ENCODE measurements at places on chromosomes 6 and 20.
A peak's percentile ranks its signal among the peaks of the same experiment; 100 is the strongest.

DNA sequence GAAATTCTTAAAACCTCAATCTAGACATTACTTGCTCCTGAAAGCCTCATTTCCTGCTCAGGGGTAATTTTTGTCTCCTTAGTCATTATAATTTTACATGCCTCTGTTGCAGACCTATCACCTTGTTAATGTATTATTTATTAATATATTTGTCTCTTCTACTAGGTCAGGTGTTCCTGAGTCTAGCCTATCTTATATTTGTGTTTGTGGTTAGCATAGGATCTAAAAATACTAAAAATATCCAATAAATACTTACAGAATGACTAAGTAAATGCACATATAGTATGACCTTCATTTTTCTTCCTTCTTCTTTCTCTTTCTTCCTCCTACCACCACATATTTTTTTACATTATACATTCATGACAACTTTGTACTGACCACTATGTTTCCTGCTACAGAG lies 268.9 kb upstream of the HS3ST5 start:
- no peak for DNase-seq

DNA sequence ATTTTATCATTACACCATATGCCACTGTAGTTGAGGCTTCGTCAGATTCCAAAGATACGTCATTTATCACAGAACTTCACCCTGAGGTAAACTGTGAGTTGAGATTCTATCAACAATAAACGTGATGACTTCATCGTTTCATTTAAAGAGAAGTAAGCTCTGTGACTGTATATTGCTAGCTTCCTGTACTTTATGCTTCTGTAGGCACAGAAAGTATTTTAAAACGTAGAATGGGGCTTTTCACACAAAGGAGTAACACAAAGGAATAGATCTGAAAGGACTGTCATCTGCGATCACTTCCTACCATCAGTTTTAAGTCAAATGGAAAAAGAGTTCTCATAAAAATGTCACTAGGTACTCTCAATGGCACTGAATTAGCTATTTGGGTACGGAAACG lies 234.4 kb upstream of the MCHR2 start:
- DNase-seq = peak; percentile 69

DNA sequence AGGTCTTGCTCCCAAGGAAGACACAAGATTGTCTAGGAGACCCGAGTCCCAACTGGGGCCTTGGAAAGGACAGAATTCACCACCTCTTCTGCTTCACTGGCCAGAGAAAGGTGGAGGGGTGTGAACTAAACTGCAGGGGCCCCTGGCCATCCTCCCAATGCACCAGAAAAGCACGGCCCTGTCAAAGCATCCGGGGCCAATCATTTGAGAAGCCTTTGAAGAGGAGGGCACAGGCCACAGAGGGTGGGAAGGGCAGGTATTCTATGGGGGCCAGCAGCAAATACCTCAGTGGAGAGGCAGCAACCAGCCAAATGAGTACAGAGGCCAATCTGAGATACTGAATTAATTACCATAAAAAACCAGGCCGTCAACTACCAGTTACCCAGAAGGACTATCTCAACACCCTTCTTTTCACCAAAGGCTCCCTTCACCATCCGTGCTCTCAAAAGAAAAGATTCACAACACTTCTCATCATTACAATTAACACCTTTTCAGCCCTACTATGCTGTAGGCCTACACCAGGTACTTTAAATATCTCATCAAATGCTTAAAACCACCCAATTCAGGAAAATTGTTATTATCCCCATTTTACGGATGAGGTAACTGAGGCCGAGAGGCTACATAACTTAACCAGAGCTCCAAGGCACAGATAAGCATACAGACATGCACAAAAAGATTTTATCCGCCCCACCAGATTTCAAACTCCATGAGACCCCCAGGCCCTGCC lies 50.7 kb downstream of the TRERF1 start:
- DNase-seq = no peak

GRCh38 chr6:125259354-125259736 lies 42.4 kb downstream of the HDDC2 start:
- no peak for DNase-seq

DNA sequence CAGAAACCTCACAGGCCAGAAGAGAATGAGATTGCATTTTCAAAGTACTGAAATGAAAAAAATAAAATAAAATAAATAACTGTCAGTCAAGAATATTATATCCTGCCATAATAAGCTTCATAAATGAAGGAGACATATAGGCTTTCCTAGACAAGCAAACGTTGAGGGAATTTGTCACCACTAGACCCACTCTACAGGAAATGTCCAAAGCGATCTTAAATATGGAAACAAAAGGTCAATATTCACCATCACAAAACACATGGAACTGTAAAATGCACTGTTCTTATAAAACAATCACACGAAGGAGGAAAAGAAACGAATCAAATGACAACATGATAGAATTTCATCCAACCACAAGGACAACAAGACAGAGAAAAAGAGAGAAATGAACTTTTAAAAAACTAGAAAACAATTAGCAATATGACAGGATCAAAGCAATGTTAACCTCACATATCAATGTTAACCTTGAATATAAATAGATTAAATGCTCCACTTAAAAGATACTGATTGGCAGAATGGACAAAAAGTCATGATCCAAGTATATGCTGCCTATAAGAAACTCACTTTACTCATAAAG lies 218.7 kb upstream of the TAB2 start:
- DNase-seq = no peak

DNA sequence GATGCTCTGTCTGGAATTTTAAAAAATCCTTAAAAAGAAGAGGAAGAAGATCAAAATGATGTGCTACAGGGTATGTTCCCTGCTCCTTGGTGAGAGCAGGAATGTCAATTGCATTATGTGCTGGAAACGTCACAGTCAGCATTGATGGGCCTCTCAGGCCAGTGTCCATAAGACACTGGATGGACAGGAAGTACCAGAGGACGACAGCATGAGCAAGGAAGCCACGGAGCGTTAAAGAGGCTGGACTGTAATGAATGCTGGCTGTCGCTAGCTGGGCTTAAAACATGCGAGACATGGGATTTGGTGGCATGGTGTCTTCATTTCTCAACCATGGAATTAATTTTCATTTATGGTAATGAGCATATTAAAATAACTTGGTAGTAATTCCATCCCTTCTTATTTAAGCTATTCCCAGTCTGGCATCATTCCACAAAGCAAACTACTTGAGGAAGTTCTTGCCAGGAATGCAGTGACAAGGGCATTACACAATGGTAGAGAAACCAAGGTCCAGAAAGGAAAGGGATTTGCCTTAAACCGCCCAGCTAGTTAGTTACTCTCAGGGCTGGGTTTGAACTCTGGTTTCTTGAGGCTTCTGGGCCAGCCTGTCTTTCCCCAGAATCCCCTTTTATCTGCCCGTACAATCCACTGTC lies 166.6 kb upstream of the SOX4 start:
- no peak for DNase-seq

GRCh38 chr6:146892613-146893401 lies 294.0 kb downstream of the ADGB start:
- peak; percentile 82 for DNase-seq

DNA sequence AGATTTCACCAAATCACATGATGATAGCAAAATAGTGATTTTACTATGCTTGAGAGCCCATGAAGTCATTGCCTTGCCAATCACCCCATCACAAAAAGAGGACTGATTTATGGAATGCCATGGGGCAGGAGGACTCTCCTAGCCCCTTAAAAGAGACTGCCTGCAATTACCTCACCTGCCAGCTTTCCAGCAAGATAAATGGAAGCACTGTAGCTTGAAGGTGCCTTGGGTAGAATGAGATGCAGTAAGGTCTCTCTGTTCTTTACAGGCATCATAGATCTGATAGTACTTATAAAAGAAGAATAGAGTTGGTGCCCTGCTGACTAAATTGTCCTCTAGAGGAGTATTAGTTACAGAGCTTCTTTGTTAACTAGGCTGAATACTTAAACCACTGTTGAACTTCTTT lies 242.3 kb downstream of the TMEM242 start:
- DNase-seq = no peak

GRCh38 chr6:102619585-102619984 lies 1226.1 kb downstream of the GRIK2 start:
- no peak for DNase-seq

- DNase-seq = no peak
Observed at GRCh38 chr20:44981736-44982406, 15.6 kb downstream of the STK4 start.

GRCh38 chr6:151698931-151699700 lies 108.4 kb upstream of the ESR1 start:
- no peak for DNase-seq

GRCh38 chr6:16414205-16414604 lies 175.8 kb downstream of the GMPR start:
- no peak for DNase-seq

GRCh38 chr6:21357262-21357661 lies 236.3 kb upstream of the SOX4 start:
- no peak for DNase-seq

DNA sequence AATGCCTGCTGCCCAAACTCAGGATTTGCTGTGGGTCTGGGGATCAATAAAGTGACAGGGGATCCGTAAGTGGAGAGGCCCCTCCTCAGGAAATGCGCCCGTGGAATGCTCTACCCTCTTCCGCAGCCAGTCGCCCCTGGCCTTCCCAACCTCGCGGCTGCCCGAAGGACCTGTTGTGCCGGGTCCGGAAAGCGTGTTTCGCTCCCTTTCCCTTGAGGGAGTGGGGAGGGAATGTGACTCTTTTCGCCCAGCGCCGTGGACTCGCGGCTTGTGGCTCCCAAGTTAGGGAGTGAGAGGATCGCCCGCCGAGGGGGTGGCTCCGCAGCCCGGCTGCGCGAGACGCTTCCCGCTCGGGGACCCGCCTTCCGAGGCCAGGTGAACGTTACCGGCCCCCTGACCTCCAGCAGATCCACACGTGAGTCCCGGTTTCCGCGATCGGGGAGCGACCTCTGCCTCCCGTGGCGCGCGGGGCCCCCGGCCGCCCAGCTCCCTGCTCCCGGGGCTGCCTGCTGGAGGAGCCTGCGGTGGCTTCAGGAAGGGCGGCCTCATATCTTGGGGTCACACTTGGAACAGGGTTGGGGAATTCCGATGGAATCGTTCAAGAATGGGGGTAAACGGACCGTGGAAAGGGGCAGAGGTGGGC lies 666 bp downstream of the TPD52L1 start:
- no peak for DNase-seq

DNA sequence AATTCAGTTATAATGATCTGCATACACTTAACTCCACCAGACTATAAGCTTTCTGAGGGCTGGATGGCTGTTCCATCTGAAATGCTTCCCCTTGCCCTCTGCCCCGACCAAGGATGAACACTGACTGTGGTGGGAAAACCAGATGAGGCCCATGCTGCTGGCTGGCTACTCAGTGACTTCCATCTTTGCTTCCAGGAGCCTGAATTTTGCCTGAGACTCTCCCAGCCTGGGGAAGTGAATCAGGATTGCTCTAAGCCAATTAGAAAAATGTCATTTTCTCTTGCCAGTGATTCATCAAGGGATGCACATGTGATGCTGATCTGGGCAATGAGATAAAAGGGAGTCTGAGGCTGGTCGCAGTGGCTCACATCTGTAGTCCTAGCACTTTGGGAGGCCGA lies 1.7 kb upstream of the TOMM34 start:
- DNase-seq = peak; percentile 23

DNA sequence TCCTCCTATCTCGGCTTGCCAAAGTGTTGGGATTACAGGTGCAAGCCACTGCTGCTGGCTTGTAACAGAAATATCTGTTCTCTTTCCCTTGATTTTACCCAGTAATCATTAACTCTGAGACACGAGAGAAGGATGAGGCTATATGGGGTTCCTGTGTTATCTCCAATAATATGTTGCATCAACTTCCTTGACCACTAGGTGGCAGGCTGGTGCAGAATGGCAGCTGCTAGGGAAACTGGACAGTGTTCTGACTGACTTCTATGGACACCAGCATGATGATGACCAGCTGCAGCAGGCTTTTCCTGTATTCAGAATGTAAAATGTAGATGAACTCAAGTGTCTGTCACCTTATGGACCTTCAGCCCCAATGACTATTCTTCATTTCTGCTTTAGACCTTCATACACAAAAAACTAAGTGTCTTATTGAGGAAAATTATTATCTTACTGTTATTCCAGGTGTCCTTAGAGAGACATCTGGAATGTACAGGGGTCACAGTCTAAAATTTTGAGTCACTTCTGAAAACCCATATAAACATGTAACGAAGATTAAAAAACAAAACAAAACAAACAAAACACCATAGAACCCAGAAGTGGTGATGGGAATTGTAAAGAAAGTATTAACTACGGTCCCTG lies 20.4 kb upstream of the CD109 start:
- peak; percentile 85 for DNase-seq

GRCh38 chr20:723756-724155 lies 44.5 kb downstream of the SLC52A3 start:
- DNase-seq = no peak

GRCh38 chr6:112352607-112353006 lies 5.5 kb downstream of the RFPL4B start:
- DNase-seq = no peak

DNA sequence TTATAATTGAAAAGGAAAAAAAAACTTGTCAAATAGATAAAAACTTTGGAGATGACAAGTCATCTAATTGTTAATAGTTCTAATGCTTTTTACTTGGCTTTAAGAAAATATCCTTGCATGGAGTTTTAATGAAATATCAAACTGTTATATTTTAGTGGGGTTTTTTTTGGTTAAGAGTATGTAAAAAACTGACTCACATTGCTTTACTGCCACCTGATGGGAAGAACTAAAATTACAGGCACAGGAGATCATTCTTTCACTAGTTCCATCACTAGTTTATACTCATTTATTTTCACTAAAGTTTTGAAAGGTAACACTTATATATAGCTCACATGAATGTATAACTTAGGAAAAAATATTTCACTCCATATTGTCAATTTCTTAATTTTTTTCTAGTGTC lies 309.1 kb downstream of the LMBRD1 start:
- DNase-seq = no peak

DNA sequence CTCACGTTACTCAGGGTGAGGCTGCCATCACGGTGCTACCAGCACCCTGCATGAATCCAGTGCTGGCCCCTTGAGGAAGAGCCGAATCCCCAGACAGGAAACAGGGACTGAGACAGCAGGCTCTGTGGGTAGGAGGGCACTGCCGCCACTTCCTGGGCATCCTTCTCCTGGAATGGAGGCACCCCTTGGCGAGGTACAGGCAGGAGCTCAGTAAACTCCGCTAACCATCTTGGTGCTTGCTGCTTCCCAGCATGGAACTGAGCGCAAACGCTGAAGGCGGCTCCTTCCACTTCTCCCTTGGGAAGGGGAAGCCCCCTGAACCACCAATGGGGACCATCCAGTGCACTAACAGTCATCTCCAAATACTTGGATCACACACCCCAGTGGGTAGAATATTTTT lies 13.5 kb upstream of the CCDC167 start:
- no peak for DNase-seq

- no peak for DNase-seq
Observed at GRCh38 chr6:31060145-31060544, 49.9 kb downstream of the MUC22 start.

DNA sequence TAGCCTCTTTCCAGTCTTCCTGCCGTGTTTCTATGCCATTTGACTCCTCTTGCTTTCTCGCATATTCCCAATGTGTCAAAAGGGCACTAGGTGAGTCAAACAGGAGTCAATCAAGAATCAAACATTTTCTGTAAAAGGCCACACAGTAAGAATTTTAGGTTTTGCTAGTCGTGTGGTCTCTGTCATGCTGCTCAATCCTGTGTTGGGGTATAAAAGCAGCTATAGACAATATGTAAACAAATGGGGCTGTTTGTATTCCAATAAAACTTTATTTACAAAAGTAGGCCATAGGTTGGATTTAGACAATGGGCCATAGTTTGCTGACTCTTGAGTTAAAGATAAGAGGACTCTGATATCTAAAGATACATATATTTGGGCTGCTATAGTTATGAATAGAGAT lies 235.4 kb upstream of the BTBD3 start:
- DNase-seq = no peak
